ENCODE measurements at places on chromosomes 5 and 9. TPM values are rescaled to one million over a fixed set of nuclear protein-coding genes. Genes with fewer than 3 reads are reported as not detected.

GRCh38 chr9:37464426-37465248 is 613 bp downstream of the ZBTB5 start:
- peak; percentile 76 for DNase-seq

DELE1 gene
- total RNA-seq: 81.7 TPM

TAF1L gene
- total RNA-seq: under 0.01 TPM

GRCh38 chr5:128538250-128539037 is 399 bp upstream of the FBN2 start:
- no peak for DNase-seq

- DNase-seq: no peak
Measured at GRCh38 chr5:80565330-80565729, 4.8 kb downstream of the ANKRD34B start.

DNA sequence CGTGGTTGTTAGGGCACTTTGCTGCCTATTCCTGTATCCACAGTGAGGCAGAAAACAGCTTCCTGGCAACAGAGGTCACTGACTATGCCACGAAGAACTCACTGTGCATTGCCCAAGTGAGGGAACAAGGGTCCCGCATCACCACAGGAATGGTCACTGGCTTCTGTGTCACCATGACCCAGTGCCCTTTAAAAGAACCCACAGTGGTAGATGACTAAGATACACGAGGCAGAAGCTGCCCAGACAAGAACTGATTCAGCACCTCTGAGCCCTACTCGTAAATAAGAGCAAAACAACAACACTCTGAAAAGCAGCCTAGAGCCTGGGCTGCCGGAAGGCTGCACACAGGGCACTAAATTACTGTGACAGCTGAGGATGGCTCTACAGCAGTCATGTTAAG is 236.6 kb upstream of the RASEF start:
- peak; percentile 29 for DNase-seq

DNA sequence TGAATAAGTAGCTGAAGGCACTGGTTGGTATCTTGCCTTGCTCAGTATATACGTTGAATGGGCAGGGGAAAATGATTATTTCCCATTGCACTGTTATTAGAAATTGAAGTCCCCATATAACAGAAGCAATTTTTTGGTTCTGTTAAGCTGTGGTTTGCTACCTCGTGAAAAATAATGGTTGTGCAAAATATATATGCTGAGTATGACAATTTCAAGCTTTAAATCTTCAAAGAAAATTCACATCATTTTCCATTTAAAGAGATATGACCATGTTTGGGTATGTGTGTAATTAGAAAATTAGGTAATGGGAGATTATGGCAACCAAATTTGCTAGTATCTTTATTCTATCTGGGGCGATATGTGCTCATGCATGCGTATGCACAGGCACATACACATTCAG is 139.8 kb downstream of the DMAC1 start:
- no peak for DNase-seq

NIPAL4 gene
- not detected for total RNA-seq

DNA sequence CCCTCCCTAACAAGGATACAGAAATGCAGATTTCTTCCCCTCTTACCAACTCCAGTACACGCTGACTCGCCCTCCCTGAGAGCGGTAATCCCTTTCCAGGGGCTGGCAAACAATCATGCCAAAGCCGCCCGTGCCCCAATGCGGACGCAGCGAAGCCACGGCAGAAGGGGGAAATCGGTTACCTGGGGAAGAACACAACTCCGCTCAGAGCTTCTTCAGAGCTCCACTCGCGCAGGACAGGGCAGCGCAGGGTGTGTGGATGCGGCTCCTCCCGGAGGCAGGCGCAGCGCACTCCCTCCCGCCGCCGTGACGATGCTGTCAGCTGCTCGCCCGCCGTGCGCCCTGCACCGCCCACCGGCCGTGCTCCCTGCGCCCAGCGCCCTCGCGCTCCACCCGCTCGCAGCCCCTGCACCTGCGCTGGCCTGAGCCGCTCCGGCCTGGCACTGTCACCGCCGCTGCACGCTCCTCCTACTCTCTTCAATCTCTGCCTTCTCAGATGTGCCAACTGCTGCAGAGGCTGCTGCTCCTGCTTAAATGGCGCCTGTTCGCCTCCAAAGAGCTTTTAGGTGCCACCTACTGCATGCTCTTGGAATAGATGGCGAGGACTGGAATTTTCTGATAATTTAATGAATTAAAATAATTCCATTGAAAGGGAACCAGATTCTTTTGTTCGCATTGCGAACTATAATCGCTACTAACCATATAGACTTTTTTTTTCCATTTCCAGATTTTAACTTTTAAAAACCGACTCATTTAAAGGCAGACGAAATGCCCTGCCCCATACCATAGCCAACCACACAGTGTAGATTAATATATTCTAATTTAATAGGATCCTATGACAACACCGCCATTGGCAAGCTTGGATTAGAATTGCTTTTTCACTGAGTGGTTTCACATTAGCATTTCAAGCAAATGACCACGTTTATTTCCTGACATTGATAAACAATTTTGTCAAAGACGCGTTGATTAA is at the start of gene DIRAS2:
TSS of gene DIRAS2 (minus strand) at position 255 of the 970 bp plus-strand sequence. CDS start 28,997 bp downstream, outside the sequence.
- peak; percentile 52 for DNase-seq

DNA sequence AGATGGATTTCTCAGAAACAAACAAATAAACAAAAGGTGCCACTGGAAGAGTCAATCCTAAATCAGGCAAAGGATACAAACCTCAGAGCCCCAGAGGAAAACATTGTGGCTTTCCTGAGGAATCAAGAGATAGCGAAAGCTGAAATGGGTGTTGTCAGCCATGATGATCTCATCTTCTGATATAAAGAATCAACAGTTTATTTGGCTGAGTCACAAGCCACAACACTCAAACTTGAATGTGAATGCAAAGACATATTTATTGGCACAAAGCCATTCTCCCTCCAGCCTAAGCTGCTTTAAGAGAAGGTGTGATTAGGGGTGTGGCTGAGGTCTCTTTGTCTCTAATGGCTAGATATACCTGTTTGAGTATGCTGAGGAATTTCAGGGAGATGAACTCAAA is 73.3 kb upstream of the NREP start:
- no peak for DNase-seq

- DNase-seq: peak; percentile 21
Measured at GRCh38 chr5:98911280-98912040, 17.3 kb downstream of the CHD1 start.

CDX1 gene
- total RNA-seq: not detected

DNA sequence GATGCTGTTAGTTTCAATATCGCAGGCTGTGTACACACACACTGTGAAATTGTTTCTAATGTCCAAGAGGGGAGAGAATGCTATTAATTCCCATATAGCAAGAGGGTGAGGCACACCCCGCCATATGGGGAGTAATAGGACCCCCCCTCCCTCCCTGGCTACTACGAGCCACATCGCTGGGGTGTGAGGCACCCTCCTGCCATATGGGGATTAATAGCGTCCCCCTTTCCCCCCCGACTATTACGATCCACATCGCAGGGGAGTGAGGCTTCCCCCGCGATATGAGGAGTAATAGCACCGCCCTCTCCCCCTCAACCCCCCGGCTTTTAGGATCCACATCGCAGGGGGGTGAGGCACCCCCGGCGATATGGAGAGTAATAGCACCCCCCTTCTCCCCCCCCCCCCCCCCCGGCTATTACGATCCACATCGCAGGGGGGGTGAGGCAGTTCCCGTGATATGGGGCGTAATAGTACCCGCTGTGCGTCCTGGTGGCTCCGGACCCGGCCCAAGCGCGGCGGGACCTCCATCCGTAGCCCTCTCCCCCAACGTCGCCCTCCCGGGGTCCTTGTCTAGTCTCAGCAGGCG is 494 bp upstream of the STK32A start:
- DNase-seq: no peak

DNA sequence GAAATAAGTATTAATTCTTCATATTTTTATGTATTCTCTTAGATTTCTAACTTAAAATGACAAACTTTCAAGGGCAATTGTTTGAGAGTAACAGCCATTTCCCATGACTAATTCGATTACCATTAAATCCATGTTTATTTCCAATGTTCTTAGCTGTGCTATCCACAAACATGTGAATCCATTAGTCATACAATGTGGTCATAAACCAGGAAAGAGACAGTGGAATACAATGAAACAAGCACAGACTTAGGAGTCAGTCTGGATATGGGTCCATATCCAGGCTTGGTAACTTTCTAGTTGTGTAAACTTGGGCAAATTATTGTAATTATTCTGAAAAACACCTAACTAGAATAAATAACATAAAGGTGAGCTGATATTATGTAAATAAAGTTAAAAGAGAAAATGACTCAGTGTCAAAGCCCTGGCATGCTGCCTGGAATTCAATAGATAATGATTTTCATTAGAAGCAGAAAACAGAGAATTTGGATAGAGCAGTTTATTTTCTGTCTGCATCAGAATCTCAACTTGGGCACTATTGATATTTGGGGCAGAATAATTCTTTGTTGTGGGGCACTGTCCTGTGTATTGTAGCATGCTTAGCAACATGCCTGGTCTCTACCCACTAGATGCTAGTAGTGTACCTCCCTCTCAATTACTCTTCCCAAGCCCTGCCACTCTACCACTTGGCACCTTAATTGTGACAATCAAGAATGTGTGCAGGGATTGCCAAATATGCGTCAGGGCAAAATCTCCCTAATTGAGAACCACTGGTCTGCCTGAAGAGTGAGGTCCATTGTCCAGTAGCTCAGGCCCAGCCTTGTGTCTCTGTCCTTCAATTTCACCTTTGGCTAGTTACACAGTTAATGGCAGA is 44.7 kb upstream of the SLC27A6 start:
- DNase-seq: peak; percentile 63

- DNase-seq: no peak
Measured at GRCh38 chr5:159224471-159224870, 15.1 kb upstream of the RNF145 start.

DNA sequence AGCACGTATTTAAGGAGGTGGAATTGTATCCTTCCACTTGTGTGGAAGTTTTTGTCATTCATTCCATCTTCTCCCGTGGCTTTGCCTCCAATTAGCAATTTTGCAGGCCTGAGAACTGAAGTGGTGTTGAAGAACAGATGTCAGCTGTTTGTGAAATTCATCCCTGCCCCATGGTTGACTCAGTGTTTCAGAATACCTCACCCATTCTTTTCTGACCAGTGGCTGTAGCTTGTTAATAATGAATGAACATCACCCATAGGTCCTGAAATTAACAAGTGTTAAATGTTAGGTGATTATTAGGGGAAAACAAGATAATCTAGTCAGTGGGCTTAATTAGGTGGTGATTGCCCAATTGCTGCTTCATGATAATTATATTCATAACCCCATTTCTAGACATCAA is 11.7 kb downstream of the ZNF462 start:
- DNase-seq: no peak

DNA sequence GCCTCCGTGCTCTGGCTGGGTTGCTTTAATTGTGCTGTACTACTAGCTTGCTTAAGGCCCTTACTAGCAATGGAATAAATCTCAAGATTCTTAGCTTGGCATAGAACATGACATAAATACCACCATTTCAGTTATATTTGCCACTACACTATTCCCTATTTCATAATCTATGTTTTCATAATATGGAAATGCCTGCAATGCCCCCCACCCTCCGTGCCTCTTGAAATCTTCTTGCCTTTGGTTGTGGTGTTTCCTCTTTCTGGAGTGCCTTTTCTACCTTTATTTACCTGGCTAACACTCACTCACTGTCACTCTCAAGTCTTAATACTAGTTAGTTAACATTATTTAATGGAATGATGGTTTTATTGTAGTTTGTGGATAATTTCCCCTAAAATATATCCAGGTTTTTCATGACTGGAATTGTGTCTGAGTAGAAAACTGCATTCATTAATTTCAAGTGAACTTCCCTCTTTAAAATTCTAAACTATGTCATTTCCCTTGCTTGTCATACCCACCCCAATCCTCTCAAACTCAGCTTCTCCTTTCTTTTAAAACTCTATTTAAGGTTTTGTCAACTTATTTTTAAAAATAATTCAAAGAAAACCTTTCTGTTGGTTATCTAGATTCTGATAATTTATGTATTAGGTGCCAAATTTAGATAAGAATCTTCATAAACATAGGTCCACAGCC is 521.7 kb upstream of the DAB2 start:
- DNase-seq: no peak

GRCh38 chr9:110255034-110255462 is 1.3 kb downstream of the TXN start:
- no peak for DNase-seq

DNA sequence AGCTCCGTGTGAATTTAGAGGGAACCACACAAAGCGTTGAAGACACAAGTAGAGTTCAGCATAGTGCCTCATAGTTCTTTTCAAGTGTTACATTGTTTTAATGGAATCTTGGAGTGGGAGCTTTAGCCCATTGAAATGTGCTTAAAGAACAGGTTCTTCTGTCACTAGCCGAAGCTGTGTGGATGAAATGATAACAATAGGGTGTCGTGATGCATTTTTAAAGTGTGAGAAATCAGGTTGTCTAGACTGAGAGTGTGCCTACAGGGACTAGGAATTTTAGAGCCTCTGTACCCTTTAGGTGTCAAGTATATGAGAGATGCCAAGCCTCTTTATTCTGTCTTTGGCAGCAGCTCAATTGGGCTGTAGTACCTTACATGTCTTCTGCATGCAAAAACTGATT is 83.0 kb downstream of the NDUFS4 start:
- DNase-seq: no peak

- no peak for DNase-seq
Measured at GRCh38 chr5:170464280-170465127, 39.3 kb upstream of the KCNIP1 start.

FBN2 gene
- 0.79 TPM for total RNA-seq

C5orf15 gene
- total RNA-seq: 26.4 TPM

- DNase-seq: no peak
Measured at GRCh38 chr9:123346026-123346425, 10.0 kb upstream of the CRB2 start.

- peak; percentile 25 for DNase-seq
Measured at GRCh38 chr5:168552146-168552545, 23.0 kb downstream of the FBLL1 start.

DNA sequence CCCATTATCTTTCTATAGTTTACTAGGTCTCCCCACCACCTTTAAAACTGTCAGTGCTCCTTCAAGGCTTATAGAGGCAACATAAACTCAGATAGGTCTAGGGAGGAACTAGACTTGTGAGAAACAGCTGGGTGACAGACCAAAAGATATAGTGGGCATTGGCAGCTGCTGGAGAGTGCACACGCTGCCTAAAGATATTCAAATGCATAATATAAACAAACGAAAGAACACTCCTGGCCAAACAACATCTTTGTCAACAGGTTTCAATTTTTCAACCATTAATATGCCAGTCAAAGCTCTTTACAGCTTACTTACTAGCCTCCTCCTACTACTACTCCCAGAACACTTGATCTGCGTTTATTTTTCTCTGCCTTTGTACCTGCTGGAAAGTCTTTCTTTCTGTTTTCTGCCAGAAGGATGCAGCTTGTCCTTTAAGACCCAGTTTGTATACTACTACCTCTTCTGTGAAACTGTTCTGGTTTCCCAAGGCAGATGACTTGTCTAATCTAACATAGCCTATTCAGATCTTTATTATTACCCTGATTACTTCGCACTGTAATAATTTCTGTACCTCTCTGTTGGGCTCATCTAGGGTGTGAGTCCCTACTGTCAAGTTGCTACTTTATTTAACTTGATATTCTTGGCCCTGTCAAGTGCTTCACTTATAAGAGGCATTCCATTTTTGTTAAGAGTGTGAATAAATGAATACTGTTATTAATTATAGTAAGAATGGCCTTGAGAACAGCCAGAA is 14.3 kb downstream of the KDM3B start:
- DNase-seq: no peak

CD274 gene
- 17.7 TPM for total RNA-seq

Data from dermis blood vessel endothelial cell (primary cell).